ENCODE measurements at places on chromosomes 4 and X. TPM values are rescaled to one million over a fixed set of nuclear protein-coding genes. Genes with fewer than 3 reads are reported as not detected.

ASMTL gene
- 35.0 TPM for total RNA-seq

MAOA gene
- total RNA-seq = 12.8 TPM

FGFRL1 gene
- 16.6 TPM for total RNA-seq

CABS1 gene
- not detected for total RNA-seq

ZMAT1 gene
- total RNA-seq = 35.0 TPM

TRAM1L1 gene
- total RNA-seq = 2.6 TPM

REELD1 gene
- 0.62 TPM for total RNA-seq

GPR50 gene
- total RNA-seq = not detected

TGIF2LX gene
- total RNA-seq = not detected

BEX1 gene
- 1.7 TPM for total RNA-seq

- no peak for DNase-seq
Observed at GRCh38 chrX:85243761-85244449, at the start of the genes SATL1 and ZNF711. TSS of gene SATL1 (minus strand) at chrX:85243779. CDS start at chrX:85108968, 134,811 bp downstream. TSS of gene ZNF711 (plus strand) at chrX:85243991. CDS start at chrX:85247573, 3,582 bp downstream.

DNA sequence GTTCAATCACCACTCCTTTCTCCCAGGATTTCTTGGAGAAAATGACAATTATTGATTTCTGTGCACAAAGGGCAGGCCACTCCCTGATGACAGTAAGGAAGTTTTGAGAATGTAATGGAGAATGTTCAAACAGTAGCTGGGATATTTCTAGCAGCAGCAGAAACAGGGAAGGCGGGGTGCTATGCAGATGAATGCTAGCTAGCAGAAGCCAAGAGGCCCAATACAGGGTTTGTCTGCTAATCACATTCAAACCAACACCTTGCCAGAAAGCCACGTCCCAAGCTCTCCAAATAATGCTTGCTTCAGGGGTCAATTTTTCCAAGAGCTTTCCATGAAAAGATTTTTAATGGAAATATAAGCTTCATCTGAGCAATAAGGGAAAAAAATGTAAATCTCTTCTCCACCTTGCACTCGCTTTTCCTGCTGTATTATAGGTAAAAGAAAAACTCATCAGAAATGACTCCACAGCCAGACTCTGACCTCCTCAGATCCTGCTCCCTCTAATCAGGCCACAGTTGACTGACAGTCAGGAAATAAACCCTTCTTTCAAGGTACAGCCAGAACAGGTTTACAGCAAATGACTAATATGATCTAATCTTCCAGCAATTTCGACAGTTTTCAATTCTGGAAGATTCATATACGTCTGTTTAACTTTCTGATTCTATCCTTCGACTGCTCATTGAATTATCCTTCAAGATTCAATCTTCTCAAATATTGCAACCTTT is 84.7 kb upstream of the PCDH19 start:
- DNase-seq = no peak

DNA sequence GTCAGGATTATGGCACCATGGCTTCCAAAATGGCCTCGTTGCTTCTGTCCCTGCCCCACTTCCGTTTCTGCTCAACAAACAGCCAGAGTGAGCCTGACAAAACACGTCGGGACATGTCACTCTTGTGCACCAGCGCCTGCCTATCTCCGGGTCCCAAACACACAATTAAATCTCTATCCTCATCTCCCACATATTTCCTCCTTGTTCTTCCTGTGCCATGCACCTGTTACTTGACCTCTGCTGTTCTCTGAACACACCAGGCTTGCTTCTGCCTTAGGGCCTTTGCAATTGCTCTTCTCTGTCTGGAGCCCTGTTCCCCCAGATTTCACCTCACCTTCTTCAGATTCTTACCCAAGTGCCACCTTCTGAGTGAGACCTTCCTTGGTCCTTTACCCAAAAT is 12.7 kb upstream of the CD38 start:
- DNase-seq = no peak

DNA sequence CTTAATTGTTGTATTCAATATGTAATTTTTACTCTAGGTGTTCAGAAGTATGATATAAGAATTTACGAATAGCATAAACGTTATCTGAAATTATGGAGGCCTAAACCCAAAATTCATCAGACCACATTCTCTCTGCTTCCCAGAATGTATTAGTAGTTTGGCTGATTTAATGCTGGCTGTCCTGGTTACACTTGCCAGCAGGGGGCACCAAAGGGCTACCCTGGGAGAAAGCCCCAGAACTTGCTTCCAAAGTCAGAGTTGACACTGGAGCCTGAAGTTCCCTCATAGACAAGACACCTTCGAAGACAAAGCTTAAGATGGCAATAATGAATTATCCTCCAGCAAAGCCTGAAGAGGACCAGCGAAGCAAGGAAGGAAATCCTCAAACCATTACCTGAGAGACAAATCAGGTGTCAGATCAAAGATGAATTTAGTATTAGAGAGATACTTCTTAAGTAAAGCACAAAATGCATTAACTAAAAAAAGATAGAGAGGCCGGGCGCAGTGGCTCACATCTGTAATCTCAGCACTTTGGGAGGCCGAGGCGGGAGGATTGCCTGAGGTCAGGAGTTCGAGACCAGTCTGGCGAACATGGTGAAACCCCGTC is 11.3 kb upstream of the ANOS1 start:
- peak; percentile 77 for DNase-seq

DNA sequence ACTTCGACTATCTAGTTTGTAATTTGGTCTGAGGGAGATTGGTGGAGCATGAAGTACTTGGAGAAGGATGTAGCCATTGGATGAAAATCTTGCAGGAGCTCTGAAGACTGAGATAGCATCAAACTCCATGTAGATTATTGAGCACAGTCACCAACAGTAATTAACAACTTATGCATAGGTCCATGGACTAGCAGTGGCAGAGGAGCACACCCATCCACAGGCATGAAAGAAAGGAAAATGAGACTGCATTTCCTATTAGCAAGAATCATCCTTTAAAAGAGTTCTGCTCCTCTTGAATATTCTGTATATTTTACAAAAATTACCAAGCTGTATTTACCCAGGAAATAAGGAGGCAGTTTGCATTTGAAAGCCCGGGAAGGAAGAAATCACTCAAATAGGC is 529.4 kb upstream of the ACTRT1 start:
- no peak for DNase-seq

DNA sequence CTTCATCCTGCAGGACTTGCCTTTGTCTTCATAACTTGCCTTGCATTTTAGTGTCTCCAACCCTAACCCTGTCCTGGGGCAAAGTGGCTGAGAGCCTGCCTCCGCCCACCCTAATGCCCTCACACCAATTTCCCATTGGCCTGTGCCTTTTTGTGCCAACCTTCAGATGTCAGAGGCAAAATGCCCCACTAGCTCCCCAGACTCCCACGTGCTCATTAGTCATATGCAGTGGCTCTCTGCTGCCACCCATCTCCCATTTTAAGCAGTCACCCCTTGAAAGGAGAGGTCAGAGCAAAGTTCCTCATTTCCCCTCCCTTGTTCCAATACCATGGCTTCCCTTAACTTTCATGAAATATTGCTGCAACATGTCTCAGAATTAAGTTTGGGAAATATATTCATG is 74.8 kb upstream of the PASD1 start:
- DNase-seq = no peak

- no peak for DNase-seq
Observed at GRCh38 chr4:149112109-149112508, 669.9 kb upstream of the NR3C2 start.

DNA sequence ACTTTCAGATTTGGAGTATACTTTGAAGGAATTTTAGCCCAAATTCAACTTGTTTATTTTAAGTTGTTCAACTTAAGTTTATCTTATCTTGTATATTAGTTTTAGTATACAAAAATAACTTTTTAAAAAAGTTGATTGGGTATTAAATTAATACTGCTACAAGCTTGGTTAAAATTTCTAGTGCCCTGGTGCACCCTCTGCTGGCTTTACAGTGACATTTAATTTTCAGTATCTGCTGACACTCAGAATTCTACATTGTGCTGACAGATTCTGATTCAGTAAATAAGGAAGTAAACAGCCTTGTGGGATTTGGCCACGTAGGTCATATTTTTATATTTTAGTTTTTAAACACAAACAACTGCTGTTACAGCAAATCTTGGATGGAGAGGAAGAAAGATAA is 2.9 kb downstream of the EDA start:
- DNase-seq = peak; percentile 54

DNA sequence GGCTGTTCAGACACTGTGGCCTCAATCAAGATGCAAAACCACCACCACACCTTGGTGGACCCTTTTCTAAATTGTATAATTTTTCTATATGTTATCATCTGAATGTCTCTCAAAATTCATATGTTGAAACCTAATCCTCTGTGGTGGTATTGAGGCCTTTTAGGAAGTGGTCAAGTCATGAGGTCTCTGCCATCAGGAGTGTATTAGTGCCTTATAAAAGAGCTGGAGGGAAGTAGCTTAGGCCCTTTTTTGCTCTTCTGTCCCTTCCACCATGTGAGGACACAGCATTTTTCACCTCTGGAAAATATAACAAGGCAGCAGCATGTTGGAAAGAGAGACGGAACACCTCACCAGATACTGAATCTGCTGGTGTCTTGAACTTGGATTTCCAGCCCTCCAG is 30.5 kb upstream of the DKK2 start:
- DNase-seq = no peak

DNA sequence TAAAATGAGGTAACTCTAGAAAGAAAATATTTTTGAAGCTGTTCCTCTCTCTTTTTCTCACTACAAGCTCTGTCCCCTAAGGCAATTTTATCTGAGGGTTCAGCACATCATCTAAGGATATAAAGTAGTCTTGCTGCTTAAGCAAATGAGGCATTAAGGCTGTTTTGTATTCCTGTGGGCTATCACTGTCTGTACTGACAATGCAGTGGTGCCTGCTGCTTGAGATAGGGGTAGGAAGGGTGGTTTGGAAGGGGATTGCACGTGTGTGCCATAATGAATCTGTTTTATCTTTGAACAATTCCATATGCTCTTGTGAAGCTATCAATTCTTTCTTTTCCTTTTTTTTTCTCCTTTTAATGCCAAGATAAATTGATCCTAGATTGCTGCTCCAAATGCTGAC is 128.0 kb upstream of the ATOH1 start:
- no peak for DNase-seq

DNA sequence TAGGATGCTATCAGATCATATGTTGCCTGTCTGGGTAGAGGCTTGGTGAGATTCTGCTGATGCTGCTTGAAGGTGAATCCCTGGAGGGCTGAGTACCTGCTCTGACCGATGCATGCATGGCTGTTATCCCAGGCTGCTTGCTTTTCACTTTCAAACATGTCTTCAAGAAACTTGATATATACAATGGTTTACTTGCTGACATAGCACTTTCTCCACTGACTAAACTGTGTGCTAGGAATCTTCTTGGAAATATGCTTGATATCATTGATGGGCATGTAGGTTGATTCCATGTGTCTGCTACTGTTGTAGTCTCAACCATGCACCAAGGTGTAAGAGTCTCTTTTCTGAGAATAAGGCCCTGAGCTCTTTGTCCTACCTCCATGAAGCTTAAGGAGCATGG is 79.6 kb upstream of the WDR1 start:
- no peak for DNase-seq

- no peak for DNase-seq
Observed at GRCh38 chr4:40310225-40310624, 24.9 kb upstream of the CHRNA9 start.

GRCh38 chrX:122850326-122850725 is 333.8 kb upstream of the GRIA3 start:
- no peak for DNase-seq

GRCh38 chr4:84432713-84433112 is 66.4 kb downstream of the NKX6-1 start:
- no peak for DNase-seq

DNA sequence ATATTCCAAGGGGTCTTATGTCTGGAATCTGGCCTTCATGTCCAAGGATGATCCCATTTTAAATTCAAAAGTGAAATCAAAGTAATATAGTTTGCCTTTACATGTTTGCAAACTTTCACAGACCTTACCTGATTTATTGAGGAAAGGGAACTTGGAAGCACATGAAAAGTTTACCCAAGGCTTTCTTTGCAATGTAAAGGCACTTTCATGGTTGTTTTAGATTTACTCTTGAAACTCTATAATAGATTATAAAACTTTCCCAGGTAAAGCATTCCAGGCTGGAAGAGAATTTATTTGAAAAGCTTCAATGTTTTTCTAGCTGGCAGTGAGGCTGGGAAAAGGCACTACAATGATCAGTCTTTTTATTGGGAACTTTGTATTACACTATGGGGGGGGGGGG is 842.8 kb upstream of the DIAPH2 start:
- no peak for DNase-seq

- no peak for DNase-seq
Observed at GRCh38 chr4:109389369-109390114, 44.1 kb upstream of the SEC24B start.

- no peak for DNase-seq
Observed at GRCh38 chr4:24560868-24561368, 23.4 kb downstream of the DHX15 start.

GRCh38 chr4:8044699-8045098 is 105.0 kb upstream of the AFAP1 start:
- no peak for DNase-seq

- DNase-seq = no peak
Observed at GRCh38 chr4:179586460-179586859, 2144.2 kb upstream of the AGA start.

DNA sequence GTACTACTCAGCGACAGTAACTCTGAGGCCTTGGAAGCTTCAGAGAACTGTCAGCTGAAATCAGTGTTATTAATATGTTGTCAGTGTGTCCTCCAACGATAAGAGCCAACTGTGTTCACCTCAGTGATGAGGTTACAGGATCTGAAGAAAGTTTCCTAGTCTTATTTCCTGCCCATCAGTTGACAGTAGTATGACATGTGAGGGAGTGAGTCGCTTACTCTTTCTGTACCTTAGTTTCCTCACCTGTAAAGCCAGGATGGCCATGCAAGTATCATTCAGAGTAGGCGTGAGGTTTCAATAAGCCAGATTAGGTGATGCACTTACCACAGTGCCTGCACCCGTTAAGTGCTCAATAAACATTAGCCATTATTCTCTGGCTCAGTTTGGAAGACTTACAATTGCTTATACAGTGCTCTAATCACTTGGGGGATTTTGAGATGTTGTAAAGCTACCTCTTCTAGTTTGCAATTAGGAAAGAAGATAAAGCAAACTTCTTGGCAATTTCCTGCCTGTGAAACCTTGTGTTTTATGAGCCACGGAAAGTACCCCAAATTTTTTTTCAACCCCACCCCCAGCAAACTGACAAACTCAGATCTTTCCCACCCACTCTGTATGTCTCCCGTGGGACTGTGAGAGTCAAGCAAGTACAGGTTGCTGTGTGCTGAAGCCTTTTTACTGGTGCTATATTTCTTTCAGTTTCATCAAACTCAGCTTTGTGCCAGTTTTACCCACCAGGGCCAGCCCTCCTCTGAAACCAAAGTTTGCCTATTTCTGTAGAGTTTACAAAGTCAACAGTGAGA is 62.2 kb downstream of the ANXA3 start:
- DNase-seq = no peak

DNA sequence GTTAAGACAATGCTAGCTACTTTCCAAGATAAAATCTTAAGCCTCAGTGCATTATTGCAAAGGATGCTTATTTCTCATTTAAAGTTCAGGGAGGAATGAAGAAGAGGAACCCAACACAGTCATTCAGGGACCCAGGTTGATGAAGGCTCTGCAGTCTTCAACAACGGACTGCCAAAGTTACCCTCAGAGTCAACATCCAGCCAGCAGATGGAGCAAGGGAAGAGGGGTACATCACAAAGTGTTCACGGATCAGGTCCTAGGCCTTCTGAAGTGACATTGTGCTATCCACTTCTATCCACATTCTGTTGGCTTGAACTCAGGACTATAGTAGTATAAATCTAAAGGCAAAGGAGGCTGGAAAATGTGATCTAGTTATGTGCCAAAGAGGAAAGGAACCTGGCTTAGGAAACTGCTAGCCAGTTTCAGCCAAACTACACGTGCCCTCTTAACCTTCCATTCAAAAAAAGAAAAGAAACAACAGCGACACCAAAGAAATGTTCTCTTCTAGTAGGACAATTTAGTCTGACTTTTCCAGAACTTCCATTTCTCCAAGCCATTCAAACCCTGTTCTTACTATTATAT is 28.8 kb downstream of the NKX6-1 start:
- no peak for DNase-seq
